ENCODE measurements at places on chromosomes 2 and 18.

GRCh38 chr2:197435598-197436420, 981 bp upstream of the SF3B1 start:
- peak overlapping the region; percentile 100 for H3K4me3 ChIP-seq
- no peaks in the 10 kb centered on the region for H3K27me3 ChIP-seq
- H3K36me3 ChIP-seq: no peaks in the 10 kb centered on the region
- H3K4me1 ChIP-seq: peaks cover 47% of the 10 kb centered on the region
- H3K27ac ChIP-seq: peak overlapping the region; percentile 100

- H3K27me3 ChIP-seq: no peaks in the 10 kb centered on the region
- no peak overlapping the region for H3K4me3 ChIP-seq
- no peak overlapping the region for H3K27ac ChIP-seq
- H3K4me1 ChIP-seq: no peaks in the 10 kb centered on the region
These were observed 174.2 kb downstream of the TMEM247 start for GRCh38 chr2:46653539-46653938.

DNA sequence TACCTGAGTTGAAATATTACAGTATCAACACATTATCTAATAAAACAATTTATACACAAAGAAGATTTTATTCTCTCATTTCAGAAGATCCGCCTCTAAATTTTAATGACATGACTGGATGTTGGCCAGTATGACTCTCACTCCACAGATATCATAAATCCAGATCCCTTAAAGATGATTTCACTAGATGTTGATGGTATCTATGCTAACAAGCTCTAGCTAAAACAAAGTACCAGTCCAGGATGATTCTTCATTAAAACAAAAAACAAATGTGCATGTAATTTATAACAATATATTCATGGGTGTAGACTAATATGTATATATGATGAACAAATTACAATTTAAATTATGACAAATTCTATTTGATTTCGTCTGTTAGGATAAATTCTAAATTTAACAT, 708.4 kb downstream of the SATB2 start:
- no peaks in the 10 kb centered on the region for H3K4me1 ChIP-seq
- H3K36me3 ChIP-seq: no peaks in the 10 kb centered on the region
- DNase-seq: no peak
- H3K27ac ChIP-seq: no peak overlapping the region
- no peak overlapping the region for H3K4me3 ChIP-seq

DNA sequence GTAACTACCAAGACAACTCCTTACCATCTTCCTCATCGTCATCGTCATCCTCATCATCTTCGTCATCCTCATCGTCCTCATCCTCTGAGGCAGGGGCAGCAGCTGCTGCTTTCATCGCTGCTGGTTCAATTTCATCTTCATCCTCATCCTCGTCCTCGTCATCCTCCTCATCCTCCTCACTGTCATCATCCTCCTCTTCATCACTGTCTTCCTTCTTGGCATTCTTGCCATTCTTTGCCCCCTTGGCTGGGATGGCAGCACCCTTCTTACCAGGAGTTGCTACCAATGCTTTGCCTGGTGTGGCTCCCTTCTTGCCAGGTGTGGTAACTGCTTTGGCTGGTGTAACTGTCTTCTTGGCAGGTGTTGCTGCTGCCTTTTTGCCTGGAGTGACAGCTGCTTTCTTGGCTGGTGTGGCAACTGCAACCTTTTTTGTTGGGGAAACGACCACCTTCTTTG, 2.7 kb downstream of the NCL start:
- DNase-seq: no peak
- peak overlapping the region; percentile 39 for H3K27ac ChIP-seq
- H3K4me1 ChIP-seq: peaks cover 60% of the 10 kb centered on the region
- H3K36me3 ChIP-seq: peaks cover 73% of the 10 kb centered on the region

GRCh38 chr2:172131713-172132555, 29.2 kb upstream of the DLX2 start:
- no peak for DNase-seq
- H3K4me3 ChIP-seq: no peak overlapping the region
- H3K36me3 ChIP-seq: no peaks in the 10 kb centered on the region
- no peaks in the 10 kb centered on the region for H3K27me3 ChIP-seq
- no peaks in the 10 kb centered on the region for H3K4me1 ChIP-seq

GRCh38 chr18:63187791-63188460, 131.6 kb downstream of the BCL2 start:
- no peak overlapping the region for H3K27ac ChIP-seq
- DNase-seq: no peak
- H3K36me3 ChIP-seq: no peaks in the 10 kb centered on the region
- no peak overlapping the region for H3K4me3 ChIP-seq
- no peaks in the 10 kb centered on the region for H3K27me3 ChIP-seq

DNA sequence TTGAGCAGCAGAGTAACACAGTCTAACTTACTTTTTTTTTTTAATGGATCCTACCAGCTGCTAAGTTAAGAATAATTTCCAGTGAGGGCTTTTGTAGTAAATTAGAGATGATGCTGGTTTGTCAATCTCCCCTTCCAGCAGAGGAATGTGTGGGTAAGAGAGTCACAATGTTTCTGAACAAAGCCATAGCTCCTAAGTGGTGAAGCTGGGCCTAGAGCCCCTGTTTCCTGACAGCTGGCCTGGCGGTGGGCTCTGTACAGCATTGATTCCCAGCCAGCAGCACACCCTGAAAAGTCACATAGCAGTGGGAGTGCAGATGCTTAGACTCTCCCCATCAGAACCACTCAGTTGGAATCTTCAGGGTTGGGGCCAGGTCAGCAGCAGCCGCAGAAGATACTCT, 24.4 kb downstream of the CAPG start:
- H3K27me3 ChIP-seq: no peaks in the 10 kb centered on the region

DNA sequence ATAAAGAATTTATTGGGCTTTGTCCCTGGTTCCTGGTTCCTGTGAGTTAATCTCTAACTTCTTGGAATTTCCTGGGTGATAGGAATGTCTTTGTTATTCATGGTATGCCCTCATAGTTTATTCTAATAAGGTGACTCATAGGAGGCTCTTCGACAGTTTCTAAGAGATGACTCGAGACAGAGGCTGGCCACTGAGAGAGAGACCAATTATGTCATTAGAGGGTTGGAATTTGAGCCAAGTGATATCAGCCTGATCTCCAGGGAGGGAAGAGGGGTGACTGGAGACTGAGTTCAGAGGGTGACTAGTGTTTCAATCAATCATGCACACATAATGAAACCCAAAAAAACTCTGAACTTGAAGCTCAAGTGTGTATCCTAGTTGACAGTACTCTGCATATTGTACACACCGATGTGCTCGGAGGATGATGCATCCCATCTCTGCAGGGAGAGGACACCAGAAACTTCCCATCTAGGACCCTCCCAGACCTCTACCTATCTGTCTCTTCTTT, 185.7 kb downstream of the MTCL1 start:
- DNase-seq: no peak
- no peak overlapping the region for H3K27ac ChIP-seq
- peaks cover 4% of the 10 kb centered on the region for H3K36me3 ChIP-seq

GRCh38 chr2:241814643-241815476, 5.9 kb downstream of the NEU4 start:
- H3K4me1 ChIP-seq: peaks cover 8% of the 10 kb centered on the region
- DNase-seq: no peak
- H3K27ac ChIP-seq: no peak overlapping the region

- H3K4me3 ChIP-seq: no peak overlapping the region
- H3K36me3 ChIP-seq: no peaks in the 10 kb centered on the region
- H3K4me1 ChIP-seq: no peaks in the 10 kb centered on the region
These were observed 187.6 kb downstream of the NAPG start for GRCh38 chr18:10713409-10713808.

DNA sequence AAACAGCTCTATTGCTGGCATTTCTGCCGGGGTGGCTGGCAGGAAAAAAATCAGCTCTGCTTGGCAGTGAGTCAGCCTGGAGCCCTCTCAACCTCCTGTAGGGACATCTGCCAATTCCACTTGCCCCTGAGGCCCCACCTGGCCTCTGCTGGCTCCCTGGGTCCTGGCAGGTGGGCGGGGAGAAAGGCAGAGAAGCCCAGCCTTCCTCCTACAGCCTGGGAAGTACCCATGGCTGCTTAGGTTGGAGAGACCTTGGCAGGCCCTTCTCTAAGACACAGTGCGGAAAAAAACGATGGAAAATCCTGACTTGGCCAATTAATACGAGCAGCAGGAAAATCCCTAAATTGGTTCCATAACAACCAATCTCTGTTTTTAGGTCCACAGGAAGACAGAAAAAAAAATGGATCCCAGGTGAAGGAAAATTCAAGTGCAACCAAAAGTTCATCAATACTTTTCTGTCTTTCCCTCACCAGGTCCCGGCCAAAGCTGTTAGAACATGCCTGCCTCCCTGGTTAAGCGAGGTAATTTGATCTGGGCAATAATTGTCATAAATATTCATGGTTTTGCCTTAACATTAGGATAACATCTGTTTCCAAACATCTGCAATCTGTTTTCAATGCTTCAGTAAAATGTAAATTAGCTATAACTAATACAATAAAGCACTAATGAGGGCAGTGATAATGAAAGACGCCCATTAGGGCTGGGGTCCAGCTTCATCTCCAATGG, 245.9 kb downstream of the TFCP2L1 start:
- no peaks in the 10 kb centered on the region for H3K36me3 ChIP-seq
- no peak overlapping the region for H3K4me3 ChIP-seq
- no peaks in the 10 kb centered on the region for H3K4me1 ChIP-seq
- H3K27me3 ChIP-seq: no peaks in the 10 kb centered on the region
- no peak overlapping the region for H3K27ac ChIP-seq

GRCh38 chr18:45069546-45069945, 388.9 kb downstream of the SETBP1 start:
- no peaks in the 10 kb centered on the region for H3K36me3 ChIP-seq
- peaks cover 4% of the 10 kb centered on the region for H3K27me3 ChIP-seq
- no peak overlapping the region for H3K27ac ChIP-seq
- no peak for DNase-seq
- no peak overlapping the region for H3K4me3 ChIP-seq
- H3K4me1 ChIP-seq: peaks cover 20% of the 10 kb centered on the region

GRCh38 chr18:10045296-10045891, 131.6 kb downstream of the VAPA start:
- H3K27me3 ChIP-seq: no peaks in the 10 kb centered on the region
- H3K4me3 ChIP-seq: no peak overlapping the region
- DNase-seq: no peak
- H3K36me3 ChIP-seq: peaks cover 18% of the 10 kb centered on the region
- peaks cover 2% of the 10 kb centered on the region for H3K4me1 ChIP-seq

GRCh38 chr18:42271647-42272414, 316.8 kb downstream of the PIK3C3 start:
- H3K4me1 ChIP-seq: peaks cover 6% of the 10 kb centered on the region
- no peak overlapping the region for H3K4me3 ChIP-seq
- no peaks in the 10 kb centered on the region for H3K36me3 ChIP-seq
- no peaks in the 10 kb centered on the region for H3K27me3 ChIP-seq

- DNase-seq: no peak
- H3K27me3 ChIP-seq: no peaks in the 10 kb centered on the region
- H3K27ac ChIP-seq: no peak overlapping the region
These were observed 77.4 kb downstream of the APLF start for GRCh38 chr2:68544811-68545210.

GRCh38 chr2:3751251-3751650, 47.9 kb downstream of the DCDC2C start:
- no peak overlapping the region for H3K4me3 ChIP-seq
- H3K4me1 ChIP-seq: no peaks in the 10 kb centered on the region
- peaks cover 27% of the 10 kb centered on the region for H3K27me3 ChIP-seq

GRCh38 chr2:202046572-202046971, 12.9 kb downstream of the FZD7 start:
- no peak for DNase-seq
- no peaks in the 10 kb centered on the region for H3K4me1 ChIP-seq
- H3K27me3 ChIP-seq: peaks cover 34% of the 10 kb centered on the region
- no peaks in the 10 kb centered on the region for H3K36me3 ChIP-seq
- H3K27ac ChIP-seq: no peak overlapping the region

DNA sequence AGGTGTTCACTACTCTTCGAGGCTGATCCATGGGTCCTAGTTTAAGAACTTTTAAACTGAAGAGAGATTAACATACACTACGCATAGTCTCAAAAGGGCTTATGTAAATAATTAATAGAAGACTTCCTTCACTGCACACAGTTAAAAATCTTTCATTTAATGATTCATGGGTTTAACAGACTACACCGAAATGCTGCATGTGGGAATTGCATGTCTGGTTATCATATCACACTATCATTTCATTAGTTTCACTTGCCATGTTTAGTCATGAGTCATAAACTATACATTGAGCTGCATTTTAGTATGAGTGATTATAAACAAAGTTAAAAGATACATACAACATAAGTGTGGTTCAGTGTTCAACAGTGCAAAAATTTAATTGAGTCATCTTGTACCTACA, 31.2 kb downstream of the GLS start:
- peak overlapping the region; percentile 51 for H3K27ac ChIP-seq
- no peak overlapping the region for H3K4me3 ChIP-seq
- H3K36me3 ChIP-seq: peaks cover 70% of the 10 kb centered on the region
- H3K4me1 ChIP-seq: peaks cover 40% of the 10 kb centered on the region

- no peaks in the 10 kb centered on the region for H3K27me3 ChIP-seq
- no peak for DNase-seq
- no peaks in the 10 kb centered on the region for H3K36me3 ChIP-seq
- no peak overlapping the region for H3K27ac ChIP-seq
- H3K4me3 ChIP-seq: no peak overlapping the region
These were observed 253.5 kb upstream of the NT5C1B start for GRCh38 chr2:18842836-18843235.

DNA sequence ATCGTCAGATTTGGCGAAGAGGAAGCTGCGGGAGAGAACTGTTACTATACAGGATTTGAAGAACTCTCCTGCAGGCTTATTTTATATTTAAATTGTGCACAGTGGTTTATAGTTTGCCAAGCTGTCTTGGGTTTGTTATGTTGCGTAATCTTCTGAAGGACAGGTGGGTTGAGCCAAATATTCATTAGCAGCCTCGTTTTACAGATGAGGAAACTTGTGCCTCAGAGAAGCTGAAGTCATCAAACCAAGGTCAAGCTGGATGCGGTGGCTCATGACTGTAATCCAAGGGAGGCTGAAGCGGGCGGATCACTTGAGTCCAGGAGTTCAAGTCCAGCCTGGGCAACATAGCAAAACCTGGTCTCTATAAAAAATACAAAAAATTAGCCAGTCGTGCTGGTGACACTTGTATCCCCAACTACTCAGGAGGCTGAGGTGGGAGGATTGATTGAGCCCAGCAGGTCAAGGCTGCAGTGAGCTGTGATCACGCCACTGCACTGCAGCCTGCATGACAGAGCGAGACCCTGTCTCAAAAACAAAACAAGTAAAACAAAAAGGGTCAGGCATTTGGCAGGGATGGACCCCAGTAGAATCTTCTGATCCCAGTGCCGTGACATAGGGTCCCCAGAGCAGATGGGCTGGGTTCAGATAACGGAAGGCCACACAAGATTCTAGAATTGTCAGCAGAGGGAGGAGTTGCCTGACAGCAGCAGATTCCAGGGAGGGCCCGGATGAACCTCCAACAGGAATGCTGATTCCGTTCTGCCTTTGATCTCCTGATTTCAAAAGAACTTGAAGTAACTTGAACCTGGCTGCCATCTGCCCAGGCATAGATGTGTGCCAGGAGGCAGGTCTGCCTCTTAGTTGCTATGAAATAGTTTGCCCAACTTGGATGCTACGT, 50.6 kb downstream of the SH3BP4 start:
- H3K27me3 ChIP-seq: no peaks in the 10 kb centered on the region
- H3K36me3 ChIP-seq: no peaks in the 10 kb centered on the region
- H3K4me1 ChIP-seq: no peaks in the 10 kb centered on the region
- no peak overlapping the region for H3K4me3 ChIP-seq
- no peak for DNase-seq

- peaks cover 13% of the 10 kb centered on the region for H3K27me3 ChIP-seq
- H3K36me3 ChIP-seq: no peaks in the 10 kb centered on the region
- no peaks in the 10 kb centered on the region for H3K4me1 ChIP-seq
- H3K4me3 ChIP-seq: no peak overlapping the region
- no peak for DNase-seq
These were observed 175.2 kb upstream of the SPATS2L start for GRCh38 chr2:200131307-200131706.

GRCh38 chr18:32776561-32776960, 3.7 kb upstream of the KLHL14 start:
- H3K36me3 ChIP-seq: no peaks in the 10 kb centered on the region
- DNase-seq: no peak
- H3K27me3 ChIP-seq: peaks cover 24% of the 10 kb centered on the region
- peaks cover 10% of the 10 kb centered on the region for H3K4me1 ChIP-seq
